ENCODE measurements at places on chromosomes 3 and 15.

- peak; percentile 25 for DNase-seq
Measured at GRCh38 chr3:155995525-155996370, 124.6 kb upstream of the KCNAB1 start.

GRCh38 chr3:31356941-31357340, 175.8 kb upstream of the STT3B start:
- DNase-seq: no peak

DNA sequence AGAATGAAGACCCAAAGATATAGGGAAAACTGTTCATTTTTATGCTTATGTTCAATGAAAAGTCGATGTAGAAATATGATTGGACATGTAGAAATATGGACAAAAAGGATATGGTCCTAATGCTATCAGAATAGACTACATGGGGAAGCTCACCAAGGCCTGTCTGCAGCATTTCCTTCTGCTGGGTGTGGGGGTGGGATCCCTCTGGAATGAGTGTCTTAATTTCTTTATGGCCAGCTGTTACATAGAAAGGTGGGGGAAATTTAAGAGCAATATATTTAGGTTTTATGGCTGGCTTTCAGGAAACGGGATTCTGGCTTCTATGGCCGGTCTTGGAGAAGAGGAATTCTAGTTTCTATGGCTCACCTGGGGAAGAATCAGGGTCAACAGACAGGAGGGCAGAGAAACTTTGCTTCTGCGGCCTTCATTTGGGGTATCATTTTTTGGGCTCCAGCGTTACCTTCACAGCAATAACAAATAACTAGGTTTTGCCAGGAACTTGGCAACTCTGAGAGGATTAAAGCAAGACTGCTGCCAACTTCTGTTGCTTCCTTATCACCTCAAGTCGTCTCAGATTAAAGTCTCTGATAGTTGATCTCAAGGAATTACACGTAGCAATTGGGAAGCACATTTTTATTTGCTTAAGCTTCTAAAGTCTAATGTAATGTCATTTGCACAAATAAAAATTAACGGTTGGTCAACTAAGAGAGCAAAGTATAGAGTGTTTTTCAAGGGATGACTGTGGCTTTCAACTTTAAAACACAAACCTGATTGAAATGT, 57.0 kb upstream of the GATM start:
- DNase-seq: no peak

DNA sequence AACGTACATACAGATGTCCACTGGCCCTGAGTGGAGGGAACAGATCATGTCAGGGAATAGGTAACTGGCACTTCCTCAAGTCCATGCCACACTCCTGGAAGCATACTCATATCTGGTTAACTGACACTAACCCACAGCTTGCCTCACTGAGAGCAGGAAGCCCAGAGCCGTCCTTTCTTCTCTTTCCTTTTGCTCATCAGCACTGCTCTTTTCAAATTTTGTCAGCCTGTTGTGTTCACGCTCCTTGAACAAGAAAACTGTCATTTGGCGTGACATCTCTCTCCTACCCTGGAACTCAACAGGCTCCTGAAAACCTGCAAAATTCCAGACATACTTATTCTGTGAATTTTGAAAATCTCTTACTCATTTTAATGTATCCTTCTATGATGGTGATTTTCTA, 360.2 kb downstream of the MAGI1 start:
- DNase-seq: no peak

- no peak for DNase-seq
Measured at GRCh38 chr15:29424118-29424517, 154.5 kb upstream of the NSMCE3 start.

- DNase-seq: no peak
Measured at GRCh38 chr3:78926523-78926922, 841.3 kb downstream of the ROBO1 start.

GRCh38 chr3:102195198-102195948, 239.4 kb upstream of the ZPLD1 start:
- DNase-seq: no peak

DNA sequence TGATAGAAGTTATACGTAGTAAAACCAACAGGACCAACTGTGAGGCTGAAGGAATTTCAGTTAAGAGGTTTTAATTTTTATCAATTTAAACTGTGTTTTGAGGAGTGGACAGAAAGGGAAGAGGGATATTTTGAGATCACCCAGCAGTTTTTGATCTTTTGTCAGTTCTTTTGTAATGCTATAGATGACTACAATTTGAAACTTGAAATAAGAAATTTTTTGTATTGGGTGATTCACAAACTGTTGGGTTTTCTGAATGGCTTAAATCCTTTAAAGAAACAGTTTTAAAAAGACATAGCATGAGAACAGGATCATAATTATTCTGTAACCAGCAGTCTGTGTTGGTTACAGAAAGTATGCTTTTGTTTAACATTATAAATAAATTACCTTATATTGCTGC, 67.4 kb downstream of the TCF12 start:
- DNase-seq: no peak

Measured in HFF-Myc (cell line).